Activated CD4-positive, alpha-beta T cell treated with anti-CD3 and anti-CD28 coated beads for 48 hours (primary cell): ENCODE measurements at places on chromosomes 1 and 21.

GRCh38 chr1:104733866-104734265 lies 984.2 kb downstream of the AMY1C start:
- no peak for DNase-seq

DNA sequence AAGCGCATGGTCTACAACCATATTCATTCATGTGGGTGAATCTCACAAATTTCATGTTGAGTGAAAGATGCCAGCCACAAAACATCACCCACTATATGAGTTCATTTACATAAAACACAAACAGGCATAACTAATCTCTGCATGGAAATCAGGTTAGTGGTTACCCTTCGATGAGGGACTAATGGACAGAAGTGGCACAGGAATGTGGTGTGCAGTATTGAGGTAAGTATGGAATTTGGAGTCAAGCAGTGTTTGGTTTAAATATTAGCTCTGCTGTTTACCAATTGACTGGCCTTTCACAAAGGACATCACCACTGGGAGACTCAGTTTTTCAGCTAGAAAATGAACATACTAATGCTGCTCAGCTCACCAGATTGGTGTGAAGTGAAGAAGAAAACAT lies 24.2 kb downstream of the CCDC185 start:
- no peak for DNase-seq

- DNase-seq = peak; percentile 61
These were observed 23.8 kb downstream of the SEC16B start for GRCh38 chr1:177945943-177946650.

- no peak for DNase-seq
These were observed 131.7 kb upstream of the ERRFI1 start for GRCh38 chr1:8157765-8158164.

DNA sequence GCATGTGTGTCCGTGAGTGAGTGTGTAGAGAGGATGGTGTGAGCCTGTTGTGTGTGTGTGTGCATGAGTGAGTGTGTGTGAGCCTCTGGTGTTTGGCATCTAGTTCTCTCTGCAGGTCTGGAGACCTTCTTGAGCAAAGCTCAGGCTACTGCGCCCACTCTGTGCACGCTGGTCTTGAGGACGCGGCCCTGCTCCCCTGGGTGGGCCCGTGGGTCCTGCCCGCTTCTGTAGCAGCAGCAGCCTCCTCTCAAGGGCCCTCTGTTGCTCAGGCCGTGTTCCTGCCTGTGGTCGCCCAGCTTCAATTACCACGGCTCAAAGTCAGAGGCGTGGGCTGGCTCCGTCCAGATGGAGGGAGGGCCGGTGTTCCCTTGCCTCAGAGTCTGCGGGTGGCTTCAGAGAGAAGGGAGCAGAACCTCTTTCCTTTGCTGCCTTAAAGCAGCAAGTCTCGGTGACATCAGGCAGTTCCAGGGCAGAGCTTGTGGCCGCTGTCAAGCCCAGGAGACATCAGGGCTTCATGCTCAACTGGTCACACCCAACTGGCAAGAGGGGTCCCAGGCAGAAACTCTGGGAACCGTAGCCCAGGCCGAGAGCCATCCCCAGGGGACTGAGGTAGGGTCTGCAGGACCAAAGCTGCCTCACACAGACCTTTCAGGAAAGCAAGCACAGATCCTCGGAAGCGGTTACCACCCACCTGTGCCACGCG lies 270.6 kb upstream of the VAMP3 start:
- no peak for DNase-seq

GRCh38 chr1:150567341-150567716 lies 12.1 kb downstream of the MCL1 start:
- peak; percentile 73 for DNase-seq

DNA sequence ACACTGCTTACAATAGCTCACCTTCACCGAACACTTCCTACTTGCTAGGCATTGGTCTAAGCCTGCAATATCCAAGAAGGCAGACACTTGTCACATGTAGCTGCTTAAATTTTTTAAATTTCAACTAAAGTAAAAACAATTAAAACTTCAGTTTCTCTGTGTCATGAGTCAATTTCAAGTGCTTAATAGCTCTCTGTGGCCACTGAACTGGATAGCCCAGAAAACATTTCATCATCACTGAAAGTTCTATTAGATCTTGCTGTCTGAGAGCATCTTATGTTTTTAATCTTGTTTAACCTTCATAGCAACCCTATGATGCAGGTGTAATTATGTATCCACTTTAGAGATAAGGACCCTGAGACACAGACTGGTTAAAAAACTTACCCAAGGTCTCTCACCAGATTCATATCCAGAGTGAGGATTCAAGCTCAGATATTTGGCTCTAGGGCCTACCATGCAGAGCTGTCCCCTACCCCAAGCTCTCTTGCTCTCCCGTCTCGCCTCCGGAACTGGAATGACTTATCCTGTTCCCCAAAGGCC lies 2.6 kb upstream of the FCRL6 start:
- no peak for DNase-seq

DNA sequence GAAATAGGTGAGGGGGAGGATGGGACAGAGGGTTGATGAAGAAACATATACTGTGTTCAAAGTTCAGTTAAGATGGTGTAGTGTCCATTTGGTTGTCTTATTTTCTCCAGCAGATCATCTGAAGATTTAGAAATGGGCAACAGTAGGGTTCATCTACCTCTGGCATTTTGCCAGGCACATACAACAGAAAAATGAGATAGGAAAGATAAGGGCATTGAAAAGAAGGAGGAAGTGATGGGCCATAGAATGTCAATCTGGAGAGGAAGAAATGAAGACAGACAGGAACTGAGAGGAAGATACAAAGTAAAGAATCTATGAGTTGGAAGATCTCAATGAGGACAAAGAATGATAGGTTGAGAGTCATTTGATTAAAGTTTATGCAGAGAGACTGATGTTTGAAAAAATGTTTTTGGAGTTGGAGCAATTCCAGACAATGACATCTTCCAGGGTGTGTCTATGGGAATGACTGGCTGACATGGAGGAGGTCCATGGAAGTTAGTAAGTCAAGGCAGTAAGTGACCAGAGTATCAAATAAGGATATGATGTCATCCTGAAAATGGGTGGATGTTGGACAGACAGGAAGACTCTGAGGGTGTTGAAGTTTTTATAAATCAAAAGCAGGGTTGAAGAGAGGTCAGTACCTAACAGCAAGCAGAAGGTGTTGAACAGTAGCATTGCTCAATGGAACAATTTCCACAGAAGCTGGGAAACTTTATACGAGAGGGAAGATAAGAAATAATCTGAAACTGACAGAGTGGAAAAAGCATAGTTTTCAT lies 18.7 kb upstream of the CD55 start:
- no peak for DNase-seq

DNA sequence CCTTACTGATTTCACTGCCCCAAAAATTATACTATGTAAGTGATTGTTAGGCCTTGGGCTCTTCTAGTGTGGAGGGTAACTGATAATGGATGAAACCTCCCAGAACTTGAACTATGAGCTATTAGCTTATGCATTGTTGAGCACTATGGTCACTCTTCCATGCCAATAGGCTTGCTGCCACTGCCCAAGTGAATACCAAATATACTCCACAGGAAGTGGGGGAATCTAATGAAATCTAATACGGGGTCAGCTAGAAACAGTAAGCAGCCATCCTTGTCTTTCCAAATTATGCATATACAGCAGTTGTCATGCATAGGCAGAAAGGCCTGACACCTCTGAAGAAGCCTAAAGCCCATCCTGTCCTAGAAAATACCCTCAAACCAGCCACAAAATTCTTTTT lies 198.7 kb upstream of the PTBP2 start:
- no peak for DNase-seq

DNA sequence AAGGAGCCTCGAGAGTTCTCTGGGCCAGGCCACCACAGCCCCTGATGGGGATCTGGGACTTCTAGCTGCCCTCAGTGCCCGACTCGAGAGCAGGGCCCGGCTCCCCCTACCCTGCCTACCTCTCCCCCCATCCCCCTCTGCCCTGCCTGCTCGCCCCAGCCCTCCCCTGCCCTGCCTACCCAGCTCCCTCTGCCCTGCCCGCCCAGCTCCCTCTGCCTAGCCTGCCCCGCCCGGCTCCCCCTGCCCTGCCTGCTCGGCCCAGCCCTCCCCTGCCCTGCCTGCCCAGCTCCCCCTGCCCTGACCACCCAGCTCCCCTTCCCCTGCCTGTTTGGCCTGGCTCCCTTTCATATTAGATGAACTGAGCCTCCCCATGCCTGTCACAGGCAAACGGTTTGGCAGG lies 117.4 kb upstream of the TMEM51 start:
- DNase-seq = no peak

GRCh38 chr21:28099001-28099705 lies 893.5 kb downstream of the LTN1 start:
- DNase-seq = no peak

DNA sequence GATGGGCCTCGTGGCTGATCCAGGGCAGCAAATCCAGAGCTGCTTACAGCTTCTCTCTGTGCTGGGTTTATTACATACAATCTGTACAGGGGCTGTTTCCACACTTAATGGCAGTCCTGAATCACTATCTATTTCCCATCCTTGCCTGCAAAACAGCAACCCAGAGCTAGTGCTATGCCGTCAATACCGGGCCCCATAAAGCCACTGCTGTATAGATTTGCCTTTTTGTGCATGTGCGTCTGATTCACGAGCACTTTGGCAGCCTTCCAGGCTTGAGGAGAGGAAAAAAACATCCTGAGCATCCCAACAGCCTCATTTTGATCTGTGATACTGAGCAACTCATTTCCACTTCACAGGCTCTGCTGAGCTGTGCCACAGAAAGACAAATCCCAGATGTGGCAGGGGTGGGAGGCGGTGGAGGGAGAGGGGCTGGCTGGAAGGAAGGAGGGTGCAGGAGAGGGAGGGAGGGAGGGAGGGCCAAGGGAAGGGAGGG lies 65.2 kb upstream of the TARBP1 start:
- DNase-seq = peak; percentile 66

DNA sequence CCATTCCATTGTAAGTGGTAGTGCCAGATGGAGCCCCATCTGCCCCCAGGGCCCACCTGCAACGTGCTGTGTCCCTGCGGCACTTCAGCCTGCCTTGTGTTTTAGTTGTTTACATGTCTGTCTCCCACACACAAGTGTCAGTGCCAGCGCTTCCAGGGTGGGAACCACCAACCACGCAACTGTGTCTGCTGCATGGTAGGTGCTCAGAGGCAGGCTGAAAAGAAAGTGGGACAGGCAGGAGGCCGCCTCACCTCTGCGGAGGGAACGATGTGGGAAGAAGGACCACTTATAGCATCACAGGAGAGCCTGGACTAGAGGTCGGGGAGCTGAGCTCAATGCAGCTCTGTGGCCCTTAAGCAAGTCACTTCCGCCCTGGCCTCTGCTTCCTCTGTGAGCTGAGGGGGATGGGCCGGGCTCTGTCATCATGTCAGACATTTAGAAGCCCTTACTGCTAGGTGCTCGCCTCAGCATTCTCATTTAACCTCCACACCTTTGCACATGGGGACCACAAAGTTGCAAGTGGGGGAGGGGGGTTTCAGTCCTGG lies 17.9 kb downstream of the SLC9A1 start:
- DNase-seq = peak; percentile 90
